Calu3 (cell line): ENCODE measurements at places on chromosomes 5 and 9.

DNA sequence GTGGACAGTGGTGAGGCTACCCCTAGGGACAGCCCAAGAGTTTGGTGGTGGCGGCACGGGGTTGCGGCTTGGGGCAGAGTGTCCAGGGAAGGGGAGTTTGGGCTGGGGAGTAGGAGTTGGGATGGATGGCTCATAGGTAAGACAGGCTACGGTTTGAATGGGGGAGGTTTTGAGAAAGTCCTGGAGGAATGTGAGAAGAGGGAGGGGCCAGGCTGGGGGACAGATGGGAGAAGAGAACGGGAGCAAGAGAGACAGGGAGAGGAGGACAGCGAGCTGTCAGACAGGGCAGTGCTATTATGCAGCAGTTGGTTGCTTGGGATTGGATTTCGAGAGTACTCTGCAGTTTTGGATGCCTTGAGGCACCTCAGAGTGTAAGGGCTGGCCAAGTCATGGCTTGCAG, 24.5 kb downstream of the PSD2 start:
- no peak for DNase-seq

DNA sequence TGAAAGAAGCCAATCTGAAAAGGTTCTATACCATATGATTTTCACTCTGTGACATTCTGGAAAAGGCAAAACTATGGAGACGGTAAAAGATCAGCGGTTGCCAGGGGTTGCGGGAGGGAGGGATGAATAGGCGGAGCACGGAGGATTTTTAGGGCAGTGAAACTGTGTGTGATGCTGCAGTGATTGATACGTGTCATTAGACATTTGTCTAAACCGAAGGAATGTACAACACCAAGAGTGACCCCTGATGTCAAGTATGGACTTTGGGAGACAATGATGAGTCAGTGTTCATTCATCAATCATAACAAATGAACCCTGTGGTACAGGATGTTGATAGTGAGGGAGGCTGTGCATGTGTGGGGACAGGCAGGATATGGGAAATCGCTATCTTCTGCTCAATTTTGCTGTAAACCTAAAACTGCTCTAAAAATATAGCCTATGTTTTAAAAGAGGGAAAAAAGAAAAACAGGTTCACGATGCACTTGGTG, 34.4 kb downstream of the ERGIC1 start:
- no peak for DNase-seq

- no peak for DNase-seq
Observed at GRCh38 chr9:4145482-4145881, 154.4 kb downstream of the GLIS3 start.

DNA sequence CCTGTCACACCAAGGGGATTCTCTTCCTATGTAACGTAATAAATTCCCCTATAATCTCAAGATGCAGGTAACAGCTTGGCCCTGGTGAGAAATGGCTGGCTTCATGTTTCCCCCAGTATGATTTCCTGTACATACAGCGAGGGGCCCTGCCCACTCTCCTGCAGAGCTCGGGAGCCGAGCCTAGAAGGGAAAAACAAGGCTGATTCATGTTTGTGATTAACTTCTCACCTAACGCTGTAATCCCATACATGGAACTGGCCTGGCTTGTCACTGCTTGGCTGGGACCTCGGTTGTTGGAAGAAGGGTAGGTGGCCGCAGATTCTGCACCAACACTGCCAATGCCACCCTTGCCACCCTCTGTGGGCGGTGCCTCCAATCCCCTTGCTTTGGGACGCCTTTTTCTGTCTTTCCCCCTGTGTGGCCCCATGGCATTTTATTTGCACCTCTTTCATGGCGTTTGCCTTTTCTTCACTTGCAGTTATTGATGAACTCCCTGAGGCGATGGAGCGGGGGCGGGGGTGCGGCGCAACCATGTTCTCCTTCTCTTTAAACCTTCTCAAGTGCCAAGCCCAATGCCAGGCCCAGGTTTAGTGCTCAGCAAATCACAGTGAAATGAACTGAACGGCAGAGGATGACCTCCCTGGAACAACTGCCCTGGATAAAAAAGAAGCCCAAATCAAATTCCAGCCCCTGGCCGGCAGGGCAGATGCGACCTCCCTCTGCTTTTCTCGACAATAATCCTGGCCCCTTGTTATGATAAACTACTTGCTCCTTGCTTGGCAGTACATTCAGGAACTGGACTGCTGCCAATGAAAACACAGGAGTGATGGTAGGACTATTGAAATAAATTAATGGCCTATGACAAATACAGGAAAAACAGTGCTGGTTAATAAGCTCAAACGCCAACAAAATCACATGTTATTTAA, 108.1 kb downstream of the TMEM174 start:
- peak; percentile 77 for DNase-seq

DNA sequence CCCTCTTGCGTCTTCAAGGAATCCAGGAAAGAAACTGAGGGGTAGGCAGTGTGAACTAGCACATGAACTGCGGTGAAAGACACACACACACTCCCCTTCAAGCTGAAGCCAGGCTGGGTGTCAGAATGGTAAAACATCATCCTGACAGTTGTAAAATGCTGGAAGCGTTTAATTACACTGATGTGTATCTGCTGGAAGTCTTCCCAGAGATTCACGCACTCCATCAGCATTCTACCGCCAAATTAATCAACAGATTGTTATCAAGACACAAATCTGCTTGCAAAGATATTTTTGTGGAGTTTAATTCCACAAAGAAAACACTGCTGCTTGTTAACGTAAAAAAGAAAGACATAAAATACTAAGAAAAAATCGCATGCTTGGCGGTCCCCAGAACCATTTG, 241.0 kb upstream of the NFIL3 start:
- DNase-seq, result no peak

DNA sequence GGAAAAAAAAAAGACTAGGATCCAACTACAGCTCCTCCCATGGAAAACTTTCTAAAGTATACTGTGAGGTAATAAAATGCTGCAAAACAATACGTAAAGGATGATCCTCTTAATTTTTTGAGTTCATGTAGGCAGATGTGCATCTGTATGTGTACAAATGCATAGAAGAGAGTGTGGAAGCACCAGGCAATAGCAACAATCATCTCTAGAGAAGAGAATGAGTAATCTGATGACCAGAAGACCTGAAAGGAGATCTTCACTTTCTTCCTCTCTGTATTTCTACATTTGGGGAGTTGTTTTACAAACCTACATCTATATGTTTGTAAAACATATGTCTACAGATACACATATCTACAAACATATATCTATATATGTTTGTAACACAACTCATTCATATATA, 29.3 kb upstream of the SPDL1 start:
- DNase-seq, result no peak

DNA sequence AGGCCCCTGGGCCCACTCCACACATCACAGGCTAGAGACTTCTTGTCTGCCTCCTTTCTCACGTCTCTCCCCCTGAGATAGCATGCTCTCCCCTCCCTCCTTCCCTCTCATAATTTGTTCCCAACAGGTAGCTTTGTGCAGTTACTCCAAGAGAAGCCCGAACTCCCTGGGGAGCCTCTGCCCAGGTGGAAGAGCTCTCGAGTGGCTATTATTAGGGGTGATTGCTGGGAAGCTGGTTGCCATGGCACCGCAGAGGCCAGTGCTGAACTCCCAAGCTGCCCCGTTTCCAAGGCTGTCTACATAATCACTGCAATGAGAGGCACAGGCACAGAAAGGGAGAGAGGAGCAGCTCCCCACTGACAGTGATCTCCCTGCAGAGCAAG, 104.7 kb upstream of the GPR151 start:
- DNase-seq, result no peak

DNA sequence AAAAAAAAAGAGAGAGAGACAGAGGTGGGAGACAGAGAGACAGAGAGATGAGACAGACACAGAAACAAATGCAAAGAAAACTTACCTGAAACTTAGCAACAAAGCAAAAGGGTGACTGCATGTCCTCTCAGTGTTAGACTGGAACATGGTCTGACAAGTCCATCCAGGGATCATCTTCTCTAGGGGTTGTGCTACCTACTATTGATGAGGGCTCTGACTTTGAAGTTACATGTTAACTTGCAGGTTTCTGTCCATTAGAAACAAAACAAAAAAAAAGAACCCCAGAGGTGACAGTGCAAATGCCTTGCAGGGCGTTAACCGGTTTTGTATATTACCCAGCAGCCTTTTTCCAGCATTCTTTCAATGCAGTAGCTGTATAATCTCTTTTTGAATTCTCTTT, 13.6 kb upstream of the SPARC start:
- no peak for DNase-seq

GRCh38 chr5:54656261-54656728, 138.7 kb downstream of the SNX18 start:
- DNase-seq, result no peak

DNA sequence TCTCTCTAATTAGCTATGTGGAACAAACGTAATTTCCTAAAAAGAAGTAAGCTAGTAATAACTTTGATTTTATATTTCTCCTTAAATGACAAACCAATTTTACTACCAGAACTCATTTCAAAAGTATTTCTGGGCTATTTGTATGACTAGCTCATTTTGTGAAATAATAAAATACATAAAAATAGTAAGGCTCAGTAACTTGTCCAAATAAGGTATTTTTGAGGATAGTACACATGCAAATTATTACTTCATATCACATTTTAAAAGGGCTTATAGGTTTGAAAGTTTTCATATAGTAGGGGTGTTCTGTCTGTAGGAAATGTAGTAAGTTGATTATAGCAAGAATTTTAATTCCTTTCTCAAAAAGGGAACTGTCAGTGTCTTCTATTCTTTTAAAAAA, 26.5 kb downstream of the C9orf85 start:
- DNase-seq, result no peak

DNA sequence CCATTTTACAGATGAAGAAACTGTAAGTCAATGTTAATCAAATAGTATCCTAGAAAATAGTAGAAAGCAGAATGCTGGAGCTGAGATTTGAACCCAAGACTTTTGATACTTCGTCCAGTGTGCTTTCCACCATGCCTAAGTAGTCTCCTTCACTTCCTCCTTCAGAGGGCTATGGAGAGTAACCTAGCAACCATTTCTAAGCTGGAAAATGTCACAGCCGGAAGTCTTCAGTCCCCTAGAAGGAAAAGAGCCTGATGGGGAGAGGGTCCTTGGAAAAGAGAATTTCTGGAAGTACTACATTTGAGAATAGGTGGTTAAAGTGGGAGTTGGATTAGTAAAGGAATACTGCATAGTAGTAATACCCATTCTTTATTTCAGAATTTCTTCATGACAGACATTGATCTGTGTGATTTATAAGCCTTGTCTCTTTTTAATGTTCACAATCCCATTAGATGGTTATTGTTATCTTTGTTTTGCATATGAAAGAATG, 32.7 kb downstream of the PCDHAC2 start:
- DNase-seq, result no peak

DNA sequence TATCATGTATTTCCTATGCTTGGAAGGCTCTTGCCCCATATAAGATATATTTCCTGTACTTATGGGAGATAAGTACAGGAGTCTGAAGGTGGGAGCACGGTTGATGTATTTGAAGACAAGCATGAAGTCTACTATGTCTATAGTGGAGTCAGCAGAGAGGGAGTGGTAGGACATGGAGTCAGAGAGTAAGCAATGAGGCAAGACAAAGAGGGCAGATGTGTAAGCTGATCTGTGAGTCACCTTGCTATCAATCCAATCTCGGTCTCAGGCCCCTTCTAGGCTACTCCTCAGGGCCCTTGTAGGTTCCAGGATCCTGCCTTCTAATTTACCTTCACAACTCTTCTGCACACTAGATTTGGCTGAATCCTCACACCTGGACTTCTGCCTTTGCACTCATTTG, 105.5 kb downstream of the MACIR start:
- DNase-seq, result no peak

- no peak for DNase-seq
Observed at GRCh38 chr5:123086376-123087055, 2.5 kb upstream of the PRDM6 start.

- DNase-seq, result no peak
Observed at GRCh38 chr9:23587903-23588302, 238.1 kb downstream of the ELAVL2 start.

DNA sequence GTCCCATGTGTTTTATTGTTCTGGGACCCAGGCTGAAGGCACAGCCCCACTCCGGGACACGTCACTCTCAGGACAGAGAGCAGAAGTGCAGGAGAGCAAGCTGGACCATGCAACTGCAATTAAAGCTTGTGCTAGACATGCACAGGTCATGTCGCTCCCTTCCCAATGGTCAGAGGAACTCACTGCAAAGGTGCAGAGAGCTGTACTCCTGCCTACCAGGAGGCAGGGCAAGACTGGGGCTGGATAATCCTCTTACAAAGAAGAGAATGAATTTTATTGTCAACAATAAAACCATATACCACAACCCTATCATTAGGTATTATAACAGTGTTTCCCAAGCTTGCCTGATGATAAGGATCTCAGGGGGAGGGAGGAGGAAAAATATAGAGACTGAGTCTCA, 74.0 kb upstream of the NEK6 start:
- no peak for DNase-seq

GRCh38 chr9:72812559-72813111, 140.2 kb downstream of the ALDH1A1 start:
- no peak for DNase-seq

DNA sequence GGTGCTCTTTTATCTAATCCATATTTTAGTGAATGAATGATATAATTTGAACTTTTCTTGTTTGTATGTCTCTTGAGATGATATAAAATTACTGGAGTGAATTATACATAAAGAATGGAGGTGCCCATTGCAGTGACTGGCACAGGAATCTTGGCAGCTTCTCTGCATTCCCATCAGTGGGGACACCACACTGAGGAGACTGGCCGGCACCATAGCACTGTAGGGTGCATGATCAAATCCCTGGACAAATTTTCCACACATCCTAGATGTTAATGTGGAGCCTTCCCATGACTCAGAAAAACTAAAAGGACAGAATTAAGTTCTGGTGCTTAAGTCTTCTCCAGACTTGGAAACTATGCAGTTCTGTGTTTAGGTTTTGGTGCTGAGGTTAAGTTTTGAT, 124.1 kb downstream of the CEP120 start:
- DNase-seq, result no peak

DNA sequence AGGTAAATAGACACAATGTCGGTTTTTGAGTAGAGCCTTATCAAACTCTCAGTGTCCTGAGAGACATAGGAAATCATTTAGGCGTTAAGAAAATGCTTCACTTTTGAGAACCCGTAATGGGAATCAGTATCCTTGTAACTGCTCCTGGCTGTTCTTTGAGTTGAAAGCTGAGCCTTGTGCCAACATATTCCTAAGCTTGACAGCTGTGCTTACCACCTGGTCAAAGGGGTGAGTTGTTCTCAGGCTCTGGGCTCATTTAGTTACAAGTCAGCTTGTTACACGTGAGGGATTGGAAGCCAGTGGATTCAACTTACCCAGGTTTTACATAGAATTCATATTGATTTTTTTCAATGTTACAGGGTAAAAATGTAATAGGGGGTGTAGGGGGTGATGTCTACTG, 145.9 kb downstream of the GABRB2 start:
- no peak for DNase-seq

DNA sequence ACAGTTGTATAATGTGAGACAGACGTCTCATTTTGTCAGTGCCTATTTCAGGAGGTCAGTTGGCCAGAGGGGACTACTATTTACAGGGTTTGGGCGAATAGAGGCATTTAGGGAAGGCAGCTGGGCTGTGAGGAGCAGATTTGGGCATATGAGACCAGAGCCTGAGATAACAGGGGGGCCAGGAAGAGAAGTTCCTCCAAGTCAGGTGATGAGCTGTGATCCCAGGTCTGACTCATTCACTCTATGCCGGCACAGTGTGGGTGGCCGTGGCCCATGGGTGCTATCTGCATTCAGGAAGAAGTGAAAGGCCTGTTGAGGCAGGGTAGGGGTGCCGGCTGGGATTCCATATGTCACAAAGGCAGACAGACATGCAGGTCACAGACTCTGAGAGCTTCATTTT, 142.8 kb downstream of the PDZD2 start:
- DNase-seq, result no peak

GRCh38 chr5:159510282-159510681, 180.0 kb upstream of the IL12B start:
- peak; percentile 14 for DNase-seq
